NCI-H524 (cell line): ENCODE measurements at places on chromosomes 2 and 18.

GRCh38 chr2:128041561-128041960, 13.7 kb upstream of the SAP130 start:
- DNase-seq: no peak

GRCh38 chr18:40907842-40908241, 1047.2 kb upstream of the PIK3C3 start:
- peak; percentile 2 for DNase-seq

GRCh38 chr2:211823886-211824479, 714.6 kb downstream of the ERBB4 start:
- no peak for DNase-seq

- no peak for DNase-seq
Measured at GRCh38 chr18:30406728-30407127, 635.8 kb downstream of the DSC3 start.

- DNase-seq: no peak
Measured at GRCh38 chr2:50018292-50018691, 864.0 kb upstream of the FSHR start.

DNA sequence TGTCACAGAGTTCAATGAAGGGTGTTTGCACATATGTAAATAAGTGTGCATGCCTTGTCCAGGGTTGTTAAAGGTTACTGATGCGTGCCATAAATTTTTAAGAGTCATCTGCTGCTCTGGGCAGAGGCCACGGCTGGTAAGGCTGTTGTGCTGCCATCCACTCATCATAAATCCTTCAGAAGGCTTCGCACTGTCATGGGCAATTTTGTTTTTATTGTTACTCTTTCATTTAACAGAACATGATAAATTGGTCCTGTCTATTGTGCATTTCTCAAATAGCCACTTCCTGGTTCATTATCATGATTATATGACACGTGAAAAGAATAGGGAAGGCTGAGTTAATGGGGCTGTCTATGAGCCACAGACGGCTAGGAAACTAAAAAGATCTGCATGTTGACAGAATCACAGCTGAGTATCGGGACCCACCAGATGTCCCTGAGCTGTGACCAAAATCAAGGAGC, 634.3 kb upstream of the SOX11 start:
- DNase-seq: no peak

- no peak for DNase-seq
Measured at GRCh38 chr2:45905632-45905958, 254.1 kb downstream of the PRKCE start.

GRCh38 chr2:237458519-237458918, 28.5 kb upstream of the MLPH start:
- no peak for DNase-seq

DNA sequence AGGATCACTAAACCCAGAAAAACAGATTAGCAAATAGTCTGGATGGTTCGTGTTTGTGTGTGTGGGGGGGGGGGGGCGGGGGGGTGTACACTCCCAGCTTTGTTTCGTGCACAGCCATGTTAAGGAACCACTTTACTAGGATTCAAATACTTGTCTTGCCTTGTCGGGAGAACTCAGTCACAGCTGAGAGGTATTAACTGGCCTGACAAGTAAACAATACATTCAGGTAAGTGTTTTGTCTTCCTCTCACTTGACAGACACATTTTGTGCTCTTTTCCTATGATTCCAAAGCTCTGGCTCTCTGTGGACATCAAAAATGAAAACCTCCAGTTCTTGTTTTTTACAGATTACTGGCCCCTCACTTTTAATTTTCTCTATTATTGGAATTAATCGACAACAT, 173.5 kb downstream of the LRP1B start:
- no peak for DNase-seq

- peak; percentile 69 for DNase-seq
Measured at GRCh38 chr2:219495531-219496122, 3.1 kb upstream of the GMPPA start.

GRCh38 chr2:20988905-20989304, 55.0 kb downstream of the APOB start:
- no peak for DNase-seq

- no peak for DNase-seq
Measured at GRCh38 chr2:116411211-116411610, 1403.3 kb upstream of the DDX18 start.

GRCh38 chr2:29769847-29770246, 151.5 kb downstream of the ALK start:
- no peak for DNase-seq

- DNase-seq: no peak
Measured at GRCh38 chr2:215579809-215580208, 143.9 kb upstream of the FN1 start.

GRCh38 chr2:176704282-176704858, 435.1 kb downstream of the MTX2 start:
- DNase-seq: peak; percentile 53

DNA sequence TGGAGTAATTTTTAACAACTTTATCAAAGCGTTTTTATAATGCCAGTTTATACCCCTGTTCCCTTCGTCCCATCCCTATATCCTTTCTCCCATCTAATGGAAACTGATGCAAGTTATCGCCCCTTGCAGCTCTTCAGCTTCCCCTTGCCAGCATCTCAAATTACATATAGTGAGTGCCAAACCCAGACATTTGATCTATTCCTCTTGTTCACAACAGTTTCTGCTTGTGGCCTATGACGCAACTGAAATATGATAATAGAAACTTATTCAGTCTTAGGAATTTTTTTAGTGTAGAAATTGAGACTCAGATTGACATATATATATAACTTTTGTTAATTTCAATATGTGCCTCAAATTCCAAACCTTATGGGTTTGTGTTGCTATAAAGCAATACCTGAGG, 562.2 kb upstream of the VWC2L start:
- peak; percentile 16 for DNase-seq

- no peak for DNase-seq
Measured at GRCh38 chr2:60095903-60096302, 457.6 kb downstream of the BCL11A start.

GRCh38 chr18:10060469-10060782, 146.6 kb downstream of the VAPA start:
- DNase-seq: no peak

DNA sequence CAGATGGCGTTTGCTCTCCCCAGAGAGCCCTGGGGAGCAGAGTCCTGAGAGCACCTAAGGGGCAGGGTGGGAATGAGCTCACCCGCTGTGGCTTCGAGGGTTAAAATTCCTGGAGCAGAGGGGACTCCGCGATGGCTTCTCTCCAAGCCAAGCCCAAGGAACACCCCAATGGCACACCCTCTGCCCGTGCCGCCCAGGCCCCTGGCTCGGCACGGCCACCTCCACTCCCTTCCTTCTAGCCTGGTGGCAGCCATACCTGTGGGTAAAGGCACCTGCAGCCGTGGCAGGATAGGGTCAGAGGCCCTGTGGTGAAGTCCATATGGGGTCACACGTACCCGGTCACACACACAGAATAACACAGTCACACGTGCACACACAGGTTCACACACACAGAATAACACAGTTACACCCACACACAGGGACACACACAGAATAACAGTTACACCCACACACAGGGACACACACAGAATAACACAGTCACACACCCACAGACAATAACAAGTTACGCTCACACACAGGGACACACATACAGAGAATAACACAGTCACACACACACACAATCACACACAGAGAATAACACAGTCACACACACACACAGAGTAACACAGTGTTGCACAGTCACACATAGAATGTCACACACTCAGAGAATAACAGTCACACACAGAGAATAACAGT, 50.5 kb downstream of the RAMP1 start:
- no peak for DNase-seq

DNA sequence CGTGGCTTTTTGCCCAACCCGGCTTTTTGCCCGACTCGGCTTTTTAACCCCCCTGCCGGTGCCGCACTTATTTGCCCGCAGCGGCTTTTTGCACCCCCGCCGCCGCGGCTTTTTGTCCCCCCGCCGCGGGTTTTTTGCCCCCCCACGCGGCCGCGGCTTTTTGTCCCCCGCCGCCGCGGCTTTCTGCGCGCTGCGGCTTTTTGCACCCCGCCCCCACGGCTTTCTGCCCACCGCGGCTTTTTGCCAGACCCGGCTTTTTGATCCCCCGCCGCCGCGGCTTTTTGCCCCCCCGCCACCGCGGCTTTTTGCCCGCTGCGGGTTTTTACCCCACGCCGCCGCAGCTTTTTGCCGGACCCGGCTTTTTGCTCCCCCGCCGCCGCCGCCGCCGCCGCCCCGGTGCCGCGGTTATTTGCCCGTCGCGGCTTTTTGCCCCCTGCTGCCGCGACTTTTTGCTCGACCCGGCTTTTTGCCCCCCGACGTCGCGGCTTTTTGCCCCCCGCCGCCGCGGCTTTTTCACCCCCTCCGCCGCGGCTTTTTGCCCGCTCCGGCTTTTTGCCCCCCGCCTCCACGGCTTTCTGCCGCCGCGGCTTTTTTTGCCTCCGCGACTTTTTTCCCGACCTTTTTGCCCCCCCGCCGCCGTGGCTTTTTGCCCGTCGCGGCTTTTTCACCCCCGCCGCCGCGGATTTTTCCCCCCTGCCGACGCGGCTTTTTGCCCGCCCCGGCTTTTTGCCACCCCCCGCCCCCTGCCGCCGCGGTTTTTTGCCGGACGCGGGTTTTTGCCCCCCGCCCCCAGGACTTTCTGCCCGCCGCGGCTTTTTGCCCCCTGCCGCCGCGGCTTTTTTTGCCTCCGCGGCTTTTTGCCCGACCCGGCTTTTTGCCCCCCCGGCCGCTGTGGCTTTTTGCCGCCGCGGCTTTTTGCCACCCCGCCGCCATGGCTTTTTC, 2786.5 kb downstream of the RPIA start:
- DNase-seq: no peak

DNA sequence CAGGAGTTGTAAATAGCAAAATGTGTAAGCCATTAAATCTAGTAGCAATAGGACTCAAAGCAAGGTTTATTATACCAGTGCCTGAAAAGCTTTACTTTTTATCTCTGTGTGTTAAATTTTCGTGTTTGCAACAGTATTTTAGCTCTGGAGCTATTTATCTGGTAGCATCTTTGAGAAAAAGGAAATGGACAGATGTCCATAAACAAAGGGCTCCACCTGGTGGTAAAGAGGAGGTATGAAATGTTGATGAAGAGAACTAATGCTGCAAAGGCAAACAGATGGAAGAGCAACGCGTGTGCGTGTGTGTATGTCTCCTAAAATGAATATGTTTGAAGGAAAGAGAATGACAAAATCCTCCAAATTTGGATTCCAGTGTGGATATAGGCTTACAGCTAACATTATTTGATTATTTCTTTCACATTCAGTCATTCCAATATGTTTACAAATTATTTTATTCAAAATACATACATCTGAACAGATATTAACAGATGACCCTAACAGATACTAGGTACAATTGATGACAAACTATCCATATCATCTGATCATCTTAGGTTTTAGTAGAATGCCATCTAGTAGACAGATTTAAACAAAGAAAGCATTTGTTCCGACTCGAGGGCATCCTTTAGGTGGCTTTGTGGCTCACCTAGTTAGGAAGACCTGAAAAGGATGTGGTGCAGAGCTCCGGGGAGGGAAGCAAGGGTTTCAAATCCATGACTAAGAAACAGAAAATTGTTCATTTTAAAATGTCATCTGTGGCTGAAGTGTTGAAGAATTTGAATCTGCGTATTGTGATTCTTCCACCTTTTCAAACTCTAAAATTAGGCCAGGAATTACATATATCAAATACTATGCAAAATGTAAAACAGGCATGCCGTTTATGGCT, 383.3 kb downstream of the MTX2 start:
- peak; percentile 55 for DNase-seq

DNA sequence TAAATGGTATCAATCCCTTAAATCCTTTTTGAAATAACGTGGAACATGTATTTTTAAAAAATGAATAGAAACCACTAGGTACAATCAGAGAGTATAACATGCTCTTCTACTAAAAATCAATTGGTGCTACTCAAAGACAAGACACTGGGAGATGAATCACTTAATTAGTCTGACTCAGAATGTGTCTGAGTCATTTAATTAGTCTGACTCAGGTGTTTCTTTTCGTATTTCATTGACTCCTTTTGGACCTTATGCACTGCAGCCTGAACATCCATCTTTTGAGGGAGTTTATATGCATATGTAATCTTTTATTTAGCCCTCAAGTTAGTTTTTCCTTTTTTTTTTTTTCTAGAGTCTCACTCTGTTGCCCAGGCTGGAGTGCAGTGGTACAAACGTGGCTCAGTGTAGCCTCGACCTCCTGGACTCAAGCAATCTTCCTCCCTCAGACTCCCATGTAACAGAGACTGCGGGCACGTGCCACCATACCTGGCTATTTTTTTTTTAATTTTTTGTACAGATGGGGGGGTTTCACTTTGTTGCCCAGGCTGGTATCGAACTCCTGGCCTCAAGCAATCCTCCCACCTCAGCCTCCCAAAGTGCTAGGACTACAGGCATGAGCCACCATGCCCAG, 26.5 kb downstream of the PPP4R3B start:
- no peak for DNase-seq

DNA sequence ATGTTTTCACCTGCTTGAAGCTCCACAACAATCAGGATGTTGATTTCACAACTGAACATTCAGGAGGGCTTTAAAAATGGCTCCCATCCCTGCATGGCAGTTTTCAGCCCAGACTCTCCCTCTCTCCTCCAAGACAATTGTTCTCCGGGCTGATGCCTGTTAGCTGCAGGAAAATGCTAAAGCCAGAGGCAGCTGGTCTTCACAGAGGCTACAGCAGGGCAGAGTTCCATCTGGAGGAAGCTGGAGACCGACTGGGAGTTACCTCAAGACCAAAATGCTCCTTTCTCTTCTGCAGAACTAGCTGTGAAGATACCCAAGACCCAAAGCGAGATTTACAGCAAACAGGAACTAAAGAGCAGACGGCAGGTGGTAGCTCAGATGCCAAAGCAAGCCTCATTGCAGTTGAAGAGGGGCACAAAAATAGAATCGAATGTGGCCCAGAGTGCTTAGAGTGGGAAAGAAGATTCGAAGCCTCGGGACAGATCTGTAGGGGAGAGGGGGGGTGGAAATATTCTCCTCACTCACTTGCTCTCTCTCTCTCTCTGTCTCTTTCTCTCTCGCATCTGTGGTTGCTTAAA, 423.6 kb downstream of the ZNF521 start:
- DNase-seq: no peak

DNA sequence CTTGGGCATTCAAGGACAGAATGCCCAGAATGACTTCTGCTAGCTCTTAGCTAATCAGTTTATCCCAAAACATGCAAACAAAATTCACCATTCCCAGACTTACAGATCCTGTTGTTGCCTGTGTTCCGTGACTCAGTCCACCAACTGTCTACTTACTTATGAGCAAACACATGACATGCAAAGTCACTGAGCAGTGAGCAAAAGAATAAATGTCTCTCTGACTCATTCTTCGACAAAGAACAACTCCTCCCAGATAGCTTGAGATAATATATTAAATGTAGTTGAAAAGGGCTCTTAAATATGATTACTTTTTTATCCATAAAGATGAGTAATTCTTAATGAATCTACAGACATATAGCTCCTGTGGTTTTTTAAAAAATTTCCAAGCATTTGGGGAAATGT, 9.0 kb upstream of the CREG2 start:
- DNase-seq: no peak

DNA sequence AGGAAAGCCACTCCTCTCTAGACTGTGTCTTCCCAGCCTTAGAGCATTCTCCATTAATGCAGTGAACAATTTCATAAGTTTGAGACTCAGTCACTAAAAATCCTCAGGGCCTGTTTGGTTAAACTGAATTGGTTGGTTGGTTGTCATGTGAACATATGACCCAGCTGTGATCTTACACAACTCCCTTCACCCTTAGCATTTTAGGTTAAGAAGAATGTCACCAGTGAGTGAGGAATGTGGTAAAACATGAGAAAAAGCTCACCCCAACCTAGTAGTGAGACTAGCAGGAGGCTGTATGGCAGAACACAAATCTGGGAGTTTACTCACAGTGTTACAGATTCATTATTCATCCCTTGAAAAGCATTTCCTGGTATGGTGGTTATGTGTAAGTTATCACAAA, 32.4 kb downstream of the LHCGR start:
- DNase-seq: no peak
